Stimulated activated CD8-positive, alpha-beta memory T cell treated with anti-CD3 and anti-CD28 coated beads, Interleukin-2, amount 100 ng/mL, for 1 hour (primary cell): ENCODE measurements at places on chromosomes 11 and 22.

- no peak for DNase-seq
Measured at GRCh38 chr11:105144887-105145286, 5.3 kb upstream of the CARD18 start.

DNA sequence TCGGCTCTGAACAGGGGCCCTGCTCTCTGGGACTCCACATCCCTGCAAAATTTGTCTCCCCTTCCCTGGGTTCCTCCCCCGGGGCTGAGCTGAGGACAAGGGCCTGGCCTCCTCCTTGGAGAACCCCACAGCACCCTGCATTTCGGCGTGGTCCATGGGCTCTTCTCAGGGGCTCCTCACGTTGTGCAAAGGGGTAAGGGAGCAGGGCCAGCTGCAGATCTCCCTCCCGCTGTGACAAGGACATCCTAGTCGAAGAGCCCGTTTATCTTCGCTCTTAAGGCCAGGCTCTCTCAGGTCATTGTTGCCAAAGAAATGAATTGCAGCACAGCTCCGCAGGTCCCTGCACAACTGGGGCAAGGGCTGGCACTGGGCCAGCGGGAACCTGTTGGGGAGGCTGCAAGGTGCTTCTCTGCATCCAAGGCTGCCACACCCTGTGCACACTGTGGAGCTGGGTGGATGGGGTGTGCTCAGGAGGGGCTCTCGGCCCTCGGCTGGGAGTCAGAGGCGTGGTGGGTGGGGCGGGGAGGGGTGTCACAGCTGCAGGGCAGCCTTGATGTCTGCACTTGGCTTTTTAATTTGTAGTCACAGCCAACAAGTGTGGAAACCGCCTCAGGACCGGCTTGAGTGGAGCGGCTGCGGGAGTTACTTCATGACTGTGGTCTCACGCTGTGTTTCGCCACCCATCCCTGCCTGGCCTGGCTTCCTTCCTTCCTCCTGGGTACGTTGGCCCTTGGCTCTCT is 26.6 kb upstream of the SEPTIN5 start:
- no peak for DNase-seq

DNA sequence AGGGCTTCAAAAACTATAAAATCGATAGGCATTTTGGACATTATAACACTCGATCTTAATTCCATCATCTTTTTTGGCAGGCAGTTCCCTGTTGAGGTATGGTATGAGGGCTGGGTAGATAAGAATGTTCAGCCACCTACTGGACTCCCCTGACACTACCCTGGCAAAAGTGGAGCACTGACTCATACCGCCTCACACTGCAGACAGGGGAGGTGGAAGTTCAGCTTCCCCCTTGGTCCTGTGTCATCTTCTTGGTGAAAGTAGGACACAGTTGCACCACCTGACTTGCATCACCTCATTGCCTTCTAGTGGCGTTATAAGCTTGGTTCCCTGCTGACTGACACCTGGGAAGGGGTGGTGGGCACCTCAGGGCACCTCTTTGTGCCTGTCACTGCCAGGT is 30.4 kb downstream of the PAAF1 start:
- no peak for DNase-seq

DNA sequence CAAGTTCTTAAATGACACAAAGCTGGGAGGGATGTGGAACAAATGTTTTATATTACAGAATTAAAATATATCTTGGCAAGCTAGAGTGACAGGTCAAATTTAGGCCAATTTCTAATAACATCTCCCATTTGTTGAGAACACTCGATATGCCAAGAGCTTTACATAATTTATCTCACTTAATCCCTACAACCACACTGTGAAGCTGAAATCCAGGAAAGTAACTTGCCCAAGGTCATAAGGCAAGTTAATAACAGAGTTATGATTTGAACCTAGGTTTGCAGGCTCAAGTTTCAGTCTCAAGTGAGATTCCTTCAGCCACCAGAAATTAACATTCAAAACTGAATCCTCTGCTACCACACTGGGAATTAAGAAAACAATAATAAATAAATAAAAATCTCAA is 38.3 kb downstream of the RAB30 start:
- no peak for DNase-seq

- no peak for DNase-seq
Measured at GRCh38 chr11:86800076-86800959, at the start of gene PRSS23. PRSS23 (plus strand) TSS chr11:86800542; CDS start chr11:86807644, 7,102 bp downstream.

DNA sequence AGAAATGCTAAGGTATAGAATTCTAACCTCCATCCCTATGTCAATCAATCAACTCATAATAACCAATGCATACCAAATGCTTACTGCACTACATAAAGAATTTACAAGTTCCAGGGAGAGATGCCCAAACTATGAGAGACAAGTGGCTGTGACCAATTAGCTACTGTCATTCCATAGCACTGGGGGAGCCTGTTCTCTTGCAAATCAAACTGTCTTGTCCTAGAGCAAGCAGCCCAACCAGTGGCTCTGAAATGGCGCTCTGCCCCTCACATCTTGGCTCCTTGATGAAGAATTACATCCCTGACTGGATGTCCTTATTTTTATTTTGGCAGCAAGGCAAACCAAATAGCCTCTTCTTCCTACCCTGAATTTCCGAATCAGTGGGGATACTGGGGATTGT is 272.4 kb upstream of the SYN3 start:
- no peak for DNase-seq

GRCh38 chr11:108890482-108891105 is 225.7 kb downstream of the DDX10 start:
- DNase-seq = no peak

GRCh38 chr22:48567213-48567975 is 1260.3 kb downstream of the BRD1 start:
- DNase-seq = no peak

DNA sequence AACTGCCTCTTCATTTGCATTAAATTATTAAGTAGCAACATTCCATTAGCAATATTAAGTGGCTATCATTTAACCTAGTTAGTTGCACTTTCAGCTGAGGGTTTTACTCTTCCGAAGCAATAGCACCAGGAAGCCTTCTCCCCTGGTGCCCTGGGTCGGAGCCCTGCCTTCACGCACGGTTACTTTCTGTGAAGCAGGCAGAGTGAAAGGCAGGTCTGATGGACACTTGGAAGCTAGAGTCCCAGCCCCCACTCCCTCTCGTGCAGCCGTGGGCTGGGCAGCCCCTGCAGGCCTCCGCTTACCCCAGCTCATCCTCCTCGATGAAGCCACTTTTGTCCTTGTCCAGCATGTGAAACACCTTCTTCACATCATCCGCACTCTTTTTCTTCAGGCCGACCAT is 2.0 kb downstream of the PVALB start:
- no peak for DNase-seq

DNA sequence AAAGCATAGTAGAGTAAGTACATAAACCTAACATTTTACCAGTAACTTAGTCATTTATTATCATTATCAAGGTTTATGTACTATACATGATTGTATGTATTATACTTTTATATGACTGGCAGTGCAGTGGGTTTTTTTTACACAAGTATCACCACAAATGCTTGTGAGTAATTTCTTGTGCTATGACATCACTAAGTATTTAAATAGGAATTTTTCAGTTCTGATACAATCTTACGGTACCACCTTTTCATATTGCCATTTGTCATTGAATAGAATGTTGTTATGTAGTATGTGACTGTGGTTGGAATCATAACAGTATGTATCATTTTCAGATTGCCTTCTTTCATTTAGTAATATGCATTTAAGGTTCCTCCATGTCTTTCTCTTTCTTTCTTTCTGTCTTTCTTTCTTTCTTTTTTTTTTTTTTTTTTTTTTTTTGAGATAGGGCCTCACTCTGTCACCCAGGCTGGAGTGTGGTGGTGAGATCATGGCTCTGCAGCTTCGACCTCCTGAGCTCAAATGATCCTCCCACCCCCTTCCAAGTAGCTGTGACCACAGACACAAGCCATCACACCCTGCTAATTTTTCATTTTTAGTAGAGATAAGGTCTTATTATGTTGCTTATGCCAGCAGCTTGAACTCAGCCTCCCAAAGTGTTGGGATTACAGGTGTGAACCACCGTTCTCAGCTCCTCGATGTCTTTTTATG is 18.6 kb downstream of the ATM start:
- DNase-seq = no peak

GRCh38 chr22:25763239-25763777 is 21.3 kb downstream of the MYO18B start:
- DNase-seq = no peak

- DNase-seq = no peak
Measured at GRCh38 chr22:44988671-44989070, 21.1 kb downstream of the PHF21B start.

DNA sequence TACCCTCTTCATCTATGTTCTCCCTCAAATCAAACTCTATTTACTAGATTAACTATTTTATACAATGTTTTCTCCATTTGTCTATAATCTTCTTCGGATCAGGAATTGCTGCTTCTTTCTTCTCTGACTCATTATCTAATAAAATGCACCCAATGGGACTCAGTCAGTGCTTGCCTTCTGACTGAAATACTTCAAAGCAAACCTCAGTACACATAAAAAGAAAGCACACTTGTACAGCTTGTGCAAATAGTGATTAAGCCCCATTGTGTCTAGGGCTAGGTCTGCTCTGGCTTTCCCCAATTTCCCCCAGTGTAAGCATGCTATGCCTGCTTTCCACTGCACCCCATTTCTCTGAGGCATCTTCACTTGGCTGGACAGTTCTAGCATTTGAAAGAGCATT is 118.6 kb upstream of the C11orf87 start:
- no peak for DNase-seq

DNA sequence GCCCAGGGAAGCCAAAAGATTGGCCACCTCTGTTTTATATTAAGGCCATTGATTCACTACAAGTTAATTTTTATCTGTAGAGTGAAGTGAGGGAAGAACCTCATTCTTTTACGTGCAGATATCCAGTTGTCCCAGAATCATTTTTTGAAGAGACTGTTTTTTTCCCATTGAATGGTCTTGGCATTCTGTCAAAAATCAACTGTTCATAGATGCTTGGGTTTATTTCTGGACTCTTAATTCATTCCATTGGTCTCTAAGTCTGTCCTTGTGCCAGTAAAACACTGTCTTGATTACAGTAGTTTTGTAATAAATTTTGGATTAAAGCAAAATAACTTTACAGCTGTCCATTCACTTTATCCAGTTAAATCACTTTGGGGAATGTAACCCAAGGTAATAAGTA is 26.8 kb downstream of the WBP2NL start:
- DNase-seq = no peak

GRCh38 chr11:64019106-64020037 is 16.4 kb upstream of the FLRT1 start:
- DNase-seq = no peak

DNA sequence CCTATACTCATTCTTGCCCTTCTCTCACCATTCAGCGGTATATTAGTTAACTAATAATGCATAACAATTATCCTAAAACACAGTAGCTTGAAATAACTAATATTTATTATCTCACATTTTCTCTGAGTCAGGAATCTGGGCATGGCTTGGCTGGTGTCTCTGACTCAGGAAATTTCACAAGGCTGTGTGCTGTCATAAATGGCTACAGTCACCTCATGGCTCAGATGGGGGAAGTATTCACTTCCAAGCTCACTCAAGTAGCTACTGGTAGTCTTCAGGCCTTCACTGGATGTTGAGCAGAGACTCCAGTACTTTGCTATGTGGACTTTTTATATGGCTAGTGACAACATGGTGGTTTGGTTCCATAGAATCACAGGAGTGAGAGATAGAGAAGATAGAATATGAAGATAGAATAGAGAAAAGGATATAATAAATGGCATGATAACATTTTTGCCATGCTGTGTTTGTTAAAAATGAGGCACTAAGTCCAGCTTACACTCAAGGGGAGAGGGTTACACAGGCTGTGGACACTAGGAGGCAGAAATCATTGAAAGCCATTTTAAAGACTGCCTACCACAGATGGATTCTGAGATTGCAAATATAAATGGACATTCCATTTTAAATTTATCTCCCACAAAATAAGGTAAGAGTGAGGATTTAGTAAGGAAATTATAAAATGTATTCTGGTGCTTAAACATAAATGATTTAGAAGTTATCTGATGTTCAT is 997.8 kb upstream of the CHORDC1 start:
- no peak for DNase-seq
